Naive thymus-derived CD8-positive, alpha-beta T cell (primary cell): ENCODE measurements at places on chromosomes 16 and 17.

GRCh38 chr17:40539711-40540411, 25.4 kb downstream of the CCR7 start:
- DNase-seq, result peak; percentile 57

GRCh38 chr17:50765454-50766221, 1.7 kb downstream of the ANKRD40CL start:
- no peak for DNase-seq

GRCh38 chr17:37123386-37123785, 174.6 kb downstream of the AATF start:
- no peak for DNase-seq

- no peak for DNase-seq
Observed at GRCh38 chr17:74610108-74610507, 13.4 kb downstream of the CD300E start.

- DNase-seq, result no peak
Observed at GRCh38 chr17:65690626-65691310, 129.3 kb upstream of the AXIN2 start.

DNA sequence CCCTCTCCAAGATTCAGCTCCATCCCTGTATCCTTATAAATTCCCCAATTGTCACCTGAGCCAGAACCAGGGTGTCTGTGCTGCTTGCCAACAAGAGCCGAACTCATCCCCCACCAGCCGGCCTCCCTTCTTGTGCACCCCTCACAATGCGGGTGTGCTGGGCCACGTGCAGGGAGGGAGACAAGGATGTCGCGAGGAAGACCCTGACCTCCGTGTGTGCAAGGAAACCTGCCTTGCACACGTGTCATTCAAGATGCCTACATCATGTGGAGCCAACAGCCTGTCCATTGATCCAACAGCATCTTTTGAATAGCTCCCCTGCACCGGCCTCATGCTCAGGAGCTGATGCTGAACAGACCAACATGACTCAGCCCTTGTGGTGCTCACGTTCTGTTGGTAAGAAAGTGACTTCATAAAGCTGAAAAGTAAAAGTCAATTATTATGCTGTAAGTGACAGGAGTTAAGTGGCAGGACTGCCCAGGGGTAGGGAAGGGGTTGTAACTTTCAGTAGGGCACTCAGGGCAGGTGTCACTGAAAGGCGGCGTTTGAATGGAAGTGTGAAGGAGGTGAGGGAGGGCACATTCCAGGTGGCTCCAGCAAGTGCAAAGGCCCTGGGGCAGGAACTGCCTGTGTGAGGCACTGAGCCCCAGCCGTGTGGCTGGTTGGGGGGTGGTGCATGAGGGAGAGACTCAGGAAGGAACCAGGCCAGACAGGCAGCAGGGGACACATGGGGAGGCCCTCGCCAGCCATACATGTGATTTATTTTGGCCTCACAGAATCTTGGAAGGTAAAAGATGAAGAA, 302.2 kb downstream of the FOXL1 start:
- DNase-seq, result no peak

GRCh38 chr17:60231234-60231633, 81.5 kb downstream of the CA4 start:
- no peak for DNase-seq

- no peak for DNase-seq
Observed at GRCh38 chr17:62921817-62922216, 44.2 kb upstream of the TANC2 start.

GRCh38 chr16:15803618-15804017, 53.2 kb downstream of the MYH11 start:
- DNase-seq, result no peak

GRCh38 chr16:56851671-56852400, 13.2 kb upstream of the SLC12A3 start:
- DNase-seq, result no peak

GRCh38 chr17:4790705-4791088, 1.9 kb downstream of the GLTPD2 start:
- DNase-seq, result no peak

GRCh38 chr17:63631062-63631461, 8.8 kb downstream of the MAP3K3 start:
- no peak for DNase-seq

DNA sequence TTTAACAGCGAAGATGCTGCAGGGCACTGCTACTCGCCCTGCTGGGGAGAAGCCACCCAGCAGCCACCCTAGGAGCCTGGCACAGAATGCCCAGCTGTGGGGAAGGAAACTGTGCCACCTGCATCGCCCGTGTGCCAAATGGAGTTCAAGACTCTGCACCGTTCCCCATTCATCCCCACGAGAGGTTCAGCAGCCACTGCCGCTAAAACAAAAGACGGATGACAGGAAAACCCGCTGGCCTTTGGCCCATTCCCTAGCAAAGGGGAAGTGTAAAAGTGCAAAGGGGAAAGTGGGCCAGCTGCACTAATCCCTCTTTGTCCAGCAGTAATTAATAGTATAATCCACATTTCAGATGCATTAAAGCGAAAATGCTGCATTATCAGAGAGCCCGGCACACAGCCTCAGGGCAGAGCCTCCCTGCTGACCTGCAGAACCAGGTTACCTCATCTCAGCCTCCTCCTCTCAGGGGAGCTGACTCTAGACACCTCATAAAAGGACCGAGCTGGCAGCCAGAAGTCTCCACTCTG, 37.7 kb downstream of the ZFHX3 start:
- no peak for DNase-seq

DNA sequence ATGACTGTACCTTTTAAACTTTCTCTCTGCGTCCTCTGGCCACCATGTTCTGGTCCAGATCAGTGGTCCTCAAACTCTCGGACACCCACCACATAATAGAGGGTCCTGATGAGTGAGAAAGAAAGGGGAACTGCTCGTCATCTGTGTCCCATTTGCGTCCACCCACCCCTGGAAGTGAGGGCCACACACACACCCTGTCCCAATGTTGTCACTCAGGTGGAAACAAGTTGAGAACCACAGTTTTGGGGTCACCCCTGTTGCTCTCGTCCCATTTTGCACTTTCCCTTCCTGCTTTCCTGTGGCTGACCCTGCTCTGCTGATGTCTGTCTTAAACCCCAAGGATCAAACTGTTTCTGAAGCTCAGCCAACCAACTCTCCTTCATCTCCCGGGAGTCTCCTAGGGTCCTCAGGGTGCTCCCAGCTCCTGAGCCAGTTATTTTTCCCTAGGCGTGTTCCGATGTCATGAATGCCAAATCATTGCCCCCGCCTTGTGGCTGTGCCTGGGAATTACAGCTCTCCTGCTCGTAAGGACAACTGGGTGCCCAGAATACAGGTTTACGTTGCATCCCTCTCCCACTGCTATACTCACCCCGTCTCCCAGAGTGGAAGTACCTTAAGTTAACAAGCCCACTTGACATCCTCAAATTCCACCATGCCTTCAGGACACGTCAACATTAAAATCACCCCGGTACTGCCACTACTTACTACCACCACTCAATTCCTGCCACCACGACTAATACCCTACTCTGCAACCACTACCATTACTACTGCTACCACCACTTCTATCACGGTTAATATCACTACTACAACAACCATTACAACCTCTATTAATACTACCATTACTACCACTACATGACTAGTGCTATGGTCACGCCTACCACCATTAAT, 26.0 kb upstream of the HNF1B start:
- DNase-seq, result no peak

DNA sequence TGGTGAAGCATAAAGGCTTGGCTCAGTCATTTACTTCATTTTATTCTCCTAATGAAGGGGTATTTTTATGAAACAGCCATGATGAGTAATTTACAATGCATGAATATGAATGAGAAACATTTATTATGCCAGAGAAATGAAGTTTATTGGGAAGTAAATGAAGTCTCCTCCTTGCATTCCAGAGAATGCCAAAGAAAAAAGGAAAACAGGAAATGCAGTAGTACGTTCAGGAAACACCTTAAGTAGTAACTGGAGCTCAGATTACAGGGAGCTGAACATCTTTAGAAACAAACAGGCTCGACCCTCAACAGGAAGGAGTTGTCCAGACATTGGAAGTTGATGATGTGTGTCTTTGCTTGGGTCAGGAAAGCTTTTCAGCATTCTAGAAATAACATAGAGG, 4.6 kb downstream of the KRT34 start:
- no peak for DNase-seq

GRCh38 chr17:34318474-34318873, 761 bp upstream of the CCL8 start:
- DNase-seq, result no peak

- no peak for DNase-seq
Observed at GRCh38 chr16:83214671-83215070, 587.9 kb downstream of the CDH13 start.

GRCh38 chr17:18978050-18978449, 26.1 kb downstream of the SLC5A10 start:
- no peak for DNase-seq
